ENCODE measurements at places on chromosomes 5 and 9.

DNA sequence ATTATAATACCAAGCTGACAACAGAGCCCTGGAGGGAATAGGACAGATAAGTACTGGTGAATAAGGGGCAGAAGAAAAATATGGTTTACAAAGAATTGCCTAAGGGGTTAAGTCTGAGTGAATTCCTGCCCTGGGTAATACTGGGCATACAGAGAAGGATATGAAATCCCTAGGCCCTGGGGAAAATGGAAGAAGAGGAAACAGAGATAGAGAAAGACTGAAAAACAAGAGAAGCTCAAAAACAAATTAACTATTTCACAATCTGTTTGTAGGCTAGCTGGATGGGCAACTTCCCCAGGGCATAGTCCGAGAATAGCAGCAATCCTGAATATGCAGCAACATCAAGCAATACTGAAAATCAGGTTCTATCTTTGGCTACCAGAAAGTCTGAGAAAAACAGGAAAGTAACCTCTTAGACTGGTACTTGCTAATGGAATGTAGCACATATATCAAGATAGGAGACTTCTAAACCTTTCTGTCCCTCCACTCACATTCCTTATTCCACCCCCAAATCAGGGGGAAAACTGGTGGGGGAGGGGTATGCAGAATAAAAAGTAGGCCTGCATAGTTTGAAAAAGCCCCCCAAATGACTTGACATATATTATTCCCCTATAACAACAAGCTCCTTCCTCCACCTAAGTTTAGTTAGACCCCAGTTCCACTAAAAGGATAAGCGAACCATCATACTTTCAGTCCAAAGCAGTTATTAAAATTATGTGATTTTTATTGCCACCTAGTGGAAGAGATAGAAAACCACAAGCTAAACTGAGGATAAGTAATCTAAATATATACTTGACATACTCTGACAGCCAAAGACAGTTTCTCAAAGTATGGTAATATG, 20.6 kb downstream of the SLC38A9 start:
- peak; percentile 61 for DNase-seq

- peak; percentile 69 for DNase-seq
Observed at GRCh38 chr5:62306896-62307689, 1.1 kb downstream of the KIF2A start.

GRCh38 chr5:147339313-147339712, 104.5 kb downstream of the STK32A start:
- DNase-seq, result no peak

GRCh38 chr5:150729859-150730258, 29.0 kb downstream of the DCTN4 start:
- DNase-seq, result no peak

GRCh38 chr5:53277491-53277890, 167.9 kb upstream of the MOCS2 start:
- no peak for DNase-seq

GRCh38 chr5:169413416-169413815, 112.5 kb upstream of the SLIT3 start:
- no peak for DNase-seq

DNA sequence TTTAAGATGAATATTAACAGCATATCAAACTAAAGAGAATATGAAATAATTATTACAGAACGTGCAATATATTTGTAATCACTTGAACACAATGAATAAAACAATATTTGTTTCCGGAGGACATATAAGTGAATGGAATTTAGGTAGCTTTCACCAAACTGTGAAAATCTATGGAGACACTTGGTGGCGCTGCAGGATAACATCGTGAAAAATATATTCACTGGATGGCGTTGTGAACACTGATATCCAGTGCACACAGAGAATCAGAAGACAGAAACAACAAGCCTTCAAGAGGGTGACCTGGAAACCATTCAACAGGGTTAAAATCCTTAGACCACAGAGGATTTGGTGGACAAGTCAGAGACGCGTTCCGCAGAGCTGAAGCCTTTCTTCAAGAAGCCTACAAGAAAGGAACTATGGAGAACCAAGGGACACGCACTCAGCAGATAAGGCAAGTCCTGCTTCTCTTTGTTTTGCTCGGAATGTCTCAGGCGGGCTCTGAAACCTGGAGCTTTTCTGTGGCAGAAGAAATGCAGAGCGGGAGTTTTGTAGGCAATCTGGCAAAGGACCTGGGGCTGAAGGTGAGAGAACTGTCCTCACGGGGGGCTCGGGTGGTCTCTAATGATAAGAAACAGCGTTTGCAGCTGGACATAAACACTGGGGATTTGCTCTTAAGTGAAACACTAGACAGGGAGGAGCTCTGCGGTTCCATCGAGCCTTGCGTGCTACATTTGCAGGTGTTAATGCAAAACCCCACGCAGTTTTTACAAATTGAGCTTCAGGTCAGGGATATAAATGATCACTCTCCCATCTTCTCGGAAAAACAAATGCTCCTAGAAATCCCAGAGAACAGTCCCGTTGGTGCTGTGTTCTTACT, at the start of gene PCDHB11:
Gene PCDHB11 (plus strand): TSS at position 269 of the 877 bp plus-strand sequence. CDS start 148 bp downstream, at position 417.
- no peak for DNase-seq

DNA sequence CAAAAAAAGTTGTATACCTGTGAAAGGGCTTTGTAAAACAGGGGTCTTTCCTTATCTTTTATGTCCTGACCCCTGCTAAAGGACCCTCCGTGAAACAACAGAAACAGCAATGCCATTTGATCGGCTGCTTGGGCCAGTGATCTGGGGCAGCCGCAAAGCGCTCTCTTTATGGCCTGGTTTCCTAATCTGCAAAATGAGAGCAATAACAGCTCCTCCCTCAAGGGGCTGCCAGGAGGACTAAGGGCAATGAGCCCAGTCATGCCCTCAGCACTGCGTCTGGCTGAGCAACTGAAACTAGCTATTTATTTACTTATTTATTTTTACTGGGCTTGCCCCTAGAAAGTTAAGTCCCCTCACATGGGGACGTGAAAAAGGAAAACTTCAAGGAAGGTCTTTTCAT, 18.3 kb downstream of the CMBL start:
- no peak for DNase-seq

GRCh38 chr9:14517154-14517906, 175.9 kb downstream of the ZDHHC21 start:
- DNase-seq, result no peak

- no peak for DNase-seq
Observed at GRCh38 chr5:72286798-72287197, 33.2 kb downstream of the MRPS27 start.

DNA sequence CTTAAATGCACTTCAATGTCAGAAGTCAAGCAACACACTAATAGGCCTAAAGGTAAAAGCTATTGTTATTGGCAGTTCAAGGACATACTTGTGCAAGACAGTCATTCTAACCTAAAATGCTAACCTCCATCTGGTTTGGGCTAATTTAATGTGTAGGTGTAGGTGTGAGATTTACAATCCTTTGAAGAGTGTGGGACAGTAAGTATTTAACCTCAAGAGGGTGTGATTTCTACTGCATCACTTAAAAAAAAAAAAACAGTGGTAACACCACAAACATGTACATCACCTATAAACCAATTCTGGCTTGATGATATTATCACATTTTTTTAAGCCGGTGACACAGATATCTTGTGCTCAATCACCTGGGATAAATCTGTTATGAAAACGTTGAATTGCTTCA, 127.5 kb upstream of the MEF2C start:
- no peak for DNase-seq

GRCh38 chr5:143432658-143433239, 29.3 kb upstream of the NR3C1 start:
- no peak for DNase-seq

- DNase-seq, result no peak
Observed at GRCh38 chr9:20028192-20028848, 239.5 kb upstream of the SLC24A2 start.

- no peak for DNase-seq
Observed at GRCh38 chr9:23764219-23764618, 61.8 kb downstream of the ELAVL2 start.

- DNase-seq, result peak; percentile 64
Observed at GRCh38 chr9:105842023-105842644, 147.8 kb downstream of the TMEM38B start.

DNA sequence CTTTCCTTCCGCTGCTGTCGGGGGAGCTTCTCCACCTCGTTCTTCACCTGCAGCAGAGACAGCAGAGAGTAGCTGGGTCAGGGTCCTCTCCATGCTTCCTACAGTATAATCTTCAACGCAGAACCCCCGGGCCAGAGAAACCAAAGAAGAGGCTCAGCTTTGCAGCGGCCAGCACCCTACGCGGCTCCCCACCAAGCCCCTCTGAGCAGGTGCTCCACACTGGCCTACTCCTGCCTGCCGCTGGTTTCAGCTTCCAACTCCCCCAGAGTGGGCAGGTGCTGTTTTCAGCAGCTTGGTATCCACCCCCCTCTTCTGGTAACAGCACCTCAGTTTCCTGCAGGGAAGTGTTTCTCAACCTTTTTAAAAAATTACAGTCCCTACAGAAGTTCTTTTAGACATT, 58.3 kb upstream of the FBXW11 start:
- no peak for DNase-seq

- DNase-seq, result no peak
Observed at GRCh38 chr9:10148796-10149195, 464.0 kb downstream of the PTPRD start.

DNA sequence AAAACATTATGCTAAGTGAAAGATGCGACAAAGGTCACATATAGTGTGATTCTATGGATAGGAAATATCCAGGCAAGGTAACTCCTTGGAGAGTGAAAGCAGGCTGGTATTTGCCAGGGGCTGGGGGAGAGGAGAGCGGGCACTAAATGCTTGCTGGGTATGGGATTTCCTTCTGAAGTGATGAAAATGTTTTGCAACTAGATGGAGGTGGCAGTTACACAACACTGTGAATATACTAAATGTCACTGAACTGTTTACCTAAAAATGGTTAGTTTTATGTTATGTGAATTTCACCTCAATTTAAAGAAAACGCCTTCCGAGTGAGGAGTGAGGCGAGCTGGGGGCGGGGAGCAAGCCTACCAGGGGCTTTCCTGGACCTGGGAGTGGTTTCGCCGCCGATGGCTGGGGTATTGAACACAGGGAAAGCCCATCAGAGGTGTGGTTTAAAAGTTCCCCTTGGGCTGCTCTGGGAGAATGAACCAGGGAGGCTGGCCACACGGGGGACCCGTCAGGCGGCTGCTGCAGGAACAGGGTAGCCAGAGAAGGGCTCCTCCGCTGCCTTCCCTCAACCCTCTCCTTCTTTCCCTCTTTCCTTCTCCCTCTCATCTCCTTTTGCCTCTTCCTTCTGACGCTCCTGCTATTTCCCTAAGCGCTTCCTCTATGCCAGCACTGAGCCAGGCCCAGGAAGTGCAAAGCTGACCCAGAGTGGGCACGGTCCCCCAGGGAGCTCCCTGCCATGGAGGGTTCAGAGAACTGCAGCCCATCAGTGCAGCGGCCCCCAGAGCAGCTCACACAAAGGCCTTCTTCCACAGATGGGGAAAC, 4.9 kb downstream of the AKNA start:
- no peak for DNase-seq

GRCh38 chr5:93578813-93579691, 2.0 kb downstream of the NR2F1-AS1 start:
- peak; percentile 35 for DNase-seq

DNA sequence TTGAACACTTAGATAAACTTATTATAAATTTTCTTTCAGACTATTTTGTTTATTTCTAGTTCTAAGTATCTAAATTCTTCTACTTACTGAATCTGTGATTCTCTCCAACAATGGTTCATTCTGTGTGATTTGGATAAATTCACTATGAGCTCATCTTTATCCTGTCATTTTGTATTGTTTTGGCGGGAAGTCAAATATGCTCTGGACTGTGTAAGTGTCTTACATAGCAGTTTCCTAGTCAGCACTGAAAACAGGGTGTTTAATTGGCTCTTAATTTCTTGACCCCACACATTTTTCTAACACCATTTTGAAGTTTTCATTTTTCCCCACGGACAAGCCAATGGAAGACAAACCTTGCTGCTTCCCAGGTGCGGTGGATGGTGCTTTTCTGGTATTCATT, 207.0 kb upstream of the ACO1 start:
- no peak for DNase-seq

DNA sequence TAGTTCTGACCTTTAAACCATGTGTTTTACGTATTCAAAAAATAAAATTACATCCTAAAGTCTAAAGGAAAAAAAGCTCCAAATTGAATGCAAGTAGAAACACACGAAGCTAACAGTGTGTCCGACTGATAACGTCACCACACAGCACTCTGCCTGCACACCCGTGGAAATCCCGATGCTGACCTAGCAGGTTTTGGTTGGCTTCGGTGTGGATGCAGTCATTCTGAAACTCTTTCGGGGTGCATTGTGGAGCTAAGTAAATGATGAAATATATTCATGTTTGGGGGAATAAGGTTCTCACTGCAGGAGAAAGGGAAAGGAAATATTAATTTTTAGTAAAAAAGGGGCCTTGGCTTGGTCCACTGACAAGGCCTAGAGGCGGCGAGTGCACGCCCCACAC, 2.0 kb downstream of the RASGEF1C start:
- DNase-seq, result no peak

- no peak for DNase-seq
Observed at GRCh38 chr5:97420646-97421045, 237.6 kb upstream of the RIOK2 start.

GRCh38 chr5:37015795-37016666, 139.5 kb downstream of the NIPBL start:
- DNase-seq, result no peak

DNA sequence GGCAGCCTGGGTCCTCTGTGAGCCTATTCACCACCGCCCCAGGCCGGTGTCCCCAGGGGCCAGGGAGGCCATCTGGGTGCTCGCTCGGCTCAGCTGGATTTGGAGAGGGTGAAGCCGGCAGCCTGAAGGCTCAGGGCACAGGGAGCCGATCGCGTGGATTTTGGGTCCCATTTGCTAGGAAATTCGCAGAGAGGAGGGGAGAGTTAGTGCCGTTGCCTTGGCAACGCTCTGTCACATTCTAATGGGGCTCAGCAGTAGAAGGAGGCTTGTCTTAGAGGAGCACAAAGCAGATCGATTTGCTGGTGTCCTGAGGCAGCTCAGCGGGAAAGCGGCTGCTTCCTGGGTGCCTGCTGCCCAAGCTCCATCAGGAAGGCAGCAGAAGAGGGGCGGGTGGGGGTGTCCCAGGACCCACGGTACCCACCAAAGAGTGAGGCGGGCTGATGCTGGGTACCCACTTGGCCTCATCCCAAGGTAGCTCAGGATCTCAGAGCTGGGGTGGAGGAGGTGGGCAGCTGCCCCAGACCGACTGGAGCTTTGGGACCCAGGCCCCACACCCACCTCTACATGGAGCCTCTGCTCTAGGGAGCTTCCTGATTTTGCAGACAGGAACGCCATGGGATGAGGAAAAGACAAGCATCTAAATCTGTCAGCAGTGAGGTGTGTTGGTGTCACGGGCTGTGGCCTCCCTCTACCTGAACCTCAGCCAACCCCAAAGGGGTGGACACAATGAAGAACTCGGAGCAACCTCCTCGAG, 17.1 kb upstream of the OLFM1 start:
- DNase-seq, result no peak

GRCh38 chr5:171272996-171273970, 35.8 kb upstream of the TLX3 start:
- DNase-seq, result peak; percentile 33

DNA sequence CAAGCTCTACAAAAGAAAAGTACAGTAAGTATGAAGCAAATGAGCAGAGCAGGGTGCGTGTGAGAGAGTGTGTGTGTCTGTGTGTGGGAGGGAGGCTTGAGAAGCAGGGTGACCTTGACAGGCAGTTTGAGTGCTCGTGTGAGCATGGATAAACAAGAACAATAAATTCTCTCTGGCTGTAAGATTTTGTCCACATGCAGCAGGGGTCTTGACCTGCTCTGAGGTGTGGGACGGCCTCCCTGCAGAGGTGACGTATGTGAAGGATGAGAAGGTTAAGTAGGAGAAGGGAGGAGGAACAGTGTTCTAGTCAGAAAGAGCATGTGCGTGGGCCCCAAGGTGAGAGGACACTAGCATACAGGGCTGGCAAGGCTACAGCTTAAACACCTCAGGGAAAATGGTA, 49.0 kb downstream of the SPTLC1 start:
- DNase-seq, result no peak

All from suppressor macrophage (primary cell).